ENCODE measurements at places on chromosomes 1 and 21. TPM values are rescaled to one million over a fixed set of nuclear protein-coding genes. Genes with fewer than 3 reads are reported as not detected.

The HAPLN2 gene
- total RNA-seq: not detected

The FAM72D gene
- 16.9 TPM for total RNA-seq

The ADCY10 gene
- not detected for total RNA-seq

GRCh38 chr1:148374101-148374500, 109.0 kb downstream of the PPIAL4G start:
- DNase-seq: no peak

- no peak for DNase-seq
Measured at GRCh38 chr1:218760601-218761570, 412.8 kb upstream of the LYPLAL1 start.

GRCh38 chr1:167526667-167527383, 8.5 kb upstream of the CD247 start:
- no peak for DNase-seq

- no peak for DNase-seq
Measured at GRCh38 chr1:118987468-118988185, 516 bp downstream of the TBX15 start.

DNA sequence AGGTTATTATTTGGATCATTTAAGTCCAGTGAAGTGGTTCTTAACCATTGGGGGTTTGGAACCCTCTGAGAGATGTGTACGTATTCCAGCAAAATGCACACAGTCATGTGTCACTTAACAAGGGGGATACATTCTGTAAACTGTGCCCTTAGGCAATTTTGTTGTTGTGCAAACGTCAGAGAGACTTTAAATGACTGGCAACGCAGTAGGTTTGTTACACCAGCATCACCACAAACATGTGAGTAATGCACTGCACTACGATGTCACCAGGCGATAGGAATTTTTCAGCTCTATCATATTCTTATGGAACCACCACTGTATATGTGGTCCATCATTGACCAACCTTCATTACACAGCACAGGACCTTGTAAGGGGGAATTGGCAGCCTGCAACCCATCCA, 11.9 kb downstream of the AHCYL1 start:
- DNase-seq: no peak

DNA sequence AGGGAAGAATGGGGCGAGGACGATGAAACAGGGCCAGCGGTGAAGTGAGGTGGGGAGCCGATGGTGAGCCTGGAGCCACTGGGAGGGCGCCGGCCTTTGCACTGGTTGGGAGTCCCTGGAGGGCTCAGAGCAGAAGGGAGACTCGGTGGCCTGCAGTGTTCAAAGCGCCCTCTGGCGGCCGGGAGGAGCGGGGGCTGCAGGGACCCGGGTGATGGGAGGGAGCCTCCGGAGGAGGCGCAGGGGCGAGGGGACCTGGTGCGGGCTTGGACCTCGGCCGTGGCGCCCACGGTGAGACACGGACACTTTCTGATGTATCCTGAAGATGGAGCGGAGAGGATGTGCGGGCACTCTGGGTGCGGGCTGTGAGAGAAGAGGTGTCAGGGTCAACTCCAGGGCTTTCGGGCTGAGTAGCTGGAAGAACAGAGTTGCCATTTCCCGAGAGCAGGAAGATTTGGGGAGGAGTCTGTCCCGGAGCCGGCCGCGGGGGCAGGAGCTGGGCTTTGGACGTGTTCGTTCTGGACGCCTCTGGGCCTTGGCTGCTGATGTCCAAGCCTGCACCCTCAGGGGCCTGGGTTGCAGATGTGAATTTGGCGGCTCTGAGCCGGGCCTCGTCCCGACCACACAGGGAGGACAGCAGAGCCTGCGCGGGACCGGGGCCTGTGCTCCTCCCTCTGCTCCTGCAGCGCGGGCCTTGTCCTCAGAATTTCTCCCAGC, 29.7 kb downstream of the HEYL start:
- DNase-seq: peak; percentile 72

DNA sequence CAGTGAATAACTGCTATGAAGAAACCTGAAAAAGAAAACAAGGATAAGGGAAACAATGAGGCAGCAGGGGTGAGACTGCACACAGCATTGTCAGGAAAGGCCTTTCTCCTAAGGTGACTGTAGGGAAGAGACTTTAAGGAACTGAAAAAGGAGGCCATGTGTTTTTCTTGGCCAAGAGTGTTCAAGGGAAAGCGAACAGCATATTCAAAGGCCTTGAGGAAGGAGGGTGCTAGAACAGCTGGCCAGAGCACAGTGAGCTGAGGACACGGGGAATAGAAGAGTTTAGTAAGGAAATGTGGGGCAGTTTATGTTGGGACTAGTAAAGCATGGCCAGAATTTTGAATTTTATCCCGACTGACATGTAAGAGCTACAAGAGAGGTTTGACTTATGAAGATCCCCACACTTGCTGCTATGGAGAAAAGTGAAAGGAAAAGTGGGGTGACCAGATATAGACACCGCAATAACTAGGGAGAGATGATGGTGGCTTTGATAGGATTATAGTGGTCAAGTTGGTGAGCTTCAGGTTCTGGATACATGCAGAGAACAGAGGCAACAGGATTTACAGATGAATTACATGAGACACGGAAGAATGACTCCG, 1.4 kb downstream of the RWDD2B start:
- no peak for DNase-seq
